Activated CD8-positive, alpha-beta memory T cell treated with anti-CD3 and anti-CD28 coated beads for 48 hours (primary cell): ENCODE measurements at places on chromosomes 2 and 18.

- DNase-seq, result no peak
Measured at GRCh38 chr18:68564961-68565360, 149.9 kb downstream of the TMX3 start.

GRCh38 chr2:196925051-196925767 is 1.3 kb downstream of the PGAP1 start:
- DNase-seq, result no peak

GRCh38 chr2:201517094-201517493 is 65.6 kb downstream of the STRADB start:
- no peak for DNase-seq

GRCh38 chr2:113922784-113923183 is 32.9 kb downstream of the ACTR3 start:
- DNase-seq, result no peak

DNA sequence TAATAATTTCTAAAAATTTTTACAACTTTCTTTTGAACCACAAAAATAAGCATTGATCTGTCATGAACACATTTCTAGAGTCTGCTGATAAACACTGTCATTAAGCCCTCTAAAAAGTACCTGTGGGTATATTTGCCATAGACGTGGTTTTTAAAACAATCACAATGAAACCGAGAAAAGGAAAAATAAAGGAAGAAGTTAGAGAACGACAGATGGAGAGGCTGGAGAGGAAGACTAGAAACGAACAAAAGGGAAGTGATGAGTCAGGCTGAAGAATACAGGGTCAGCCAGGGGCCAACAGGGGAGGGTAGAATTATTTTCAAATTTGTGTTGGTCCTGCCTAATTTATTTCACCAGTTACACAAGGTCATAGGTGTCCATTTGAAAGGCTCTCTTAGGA is 62.0 kb downstream of the MYL12B start:
- DNase-seq, result no peak
